Osteocyte (in vitro differentiated cells): ENCODE measurements at places on chromosomes 3 and 15. TPM values are rescaled to one million over a fixed set of nuclear protein-coding genes. Genes with fewer than 3 reads are reported as not detected.

Gene GABRB3
- total RNA-seq: 7.4 and 9.7 TPM in 2 replicates

Gene FEZF2
- total RNA-seq: not detected in 2 replicates

DNA sequence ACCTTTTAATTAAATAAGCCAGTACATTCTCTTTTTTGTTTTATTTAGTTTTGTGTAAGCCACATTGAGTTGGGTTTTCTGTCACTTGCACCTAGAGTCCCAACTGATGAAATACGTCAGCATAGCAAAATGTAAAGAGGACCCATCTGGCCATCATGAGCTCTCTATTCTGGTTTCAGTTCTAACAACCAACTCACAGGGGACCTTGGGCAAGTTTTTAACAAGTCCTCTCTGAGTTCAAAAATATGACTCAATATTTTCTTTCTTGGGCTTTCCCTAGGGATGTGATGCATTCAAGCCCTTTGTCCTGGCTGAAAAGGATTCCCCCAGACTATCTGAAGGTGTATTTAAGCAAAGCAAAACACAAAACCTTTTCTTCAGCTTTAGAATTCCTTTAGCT, 32.9 kb downstream of the PLCH1 start:
- H3K4me1 ChIP-seq: no peaks in the 10 kb centered on the region
- DNase-seq: no peak
- H3K27me3 ChIP-seq: no peaks in the 10 kb centered on the region
- no peak overlapping the region for H3K4me3 ChIP-seq
- no peak overlapping the region for H3K27ac ChIP-seq

Gene TMEM45A
- total RNA-seq: 29.1 and 30.6 TPM in 2 replicates

GRCh38 chr3:147574621-147575020, 165.5 kb downstream of the ZIC1 start:
- H3K36me3 ChIP-seq: peaks cover 2% of the 10 kb centered on the region
- no peak overlapping the region for H3K4me3 ChIP-seq
- peaks cover 31% of the 10 kb centered on the region for H3K4me1 ChIP-seq
- no peak for DNase-seq
- H3K27me3 ChIP-seq: no peaks in the 10 kb centered on the region

DNA sequence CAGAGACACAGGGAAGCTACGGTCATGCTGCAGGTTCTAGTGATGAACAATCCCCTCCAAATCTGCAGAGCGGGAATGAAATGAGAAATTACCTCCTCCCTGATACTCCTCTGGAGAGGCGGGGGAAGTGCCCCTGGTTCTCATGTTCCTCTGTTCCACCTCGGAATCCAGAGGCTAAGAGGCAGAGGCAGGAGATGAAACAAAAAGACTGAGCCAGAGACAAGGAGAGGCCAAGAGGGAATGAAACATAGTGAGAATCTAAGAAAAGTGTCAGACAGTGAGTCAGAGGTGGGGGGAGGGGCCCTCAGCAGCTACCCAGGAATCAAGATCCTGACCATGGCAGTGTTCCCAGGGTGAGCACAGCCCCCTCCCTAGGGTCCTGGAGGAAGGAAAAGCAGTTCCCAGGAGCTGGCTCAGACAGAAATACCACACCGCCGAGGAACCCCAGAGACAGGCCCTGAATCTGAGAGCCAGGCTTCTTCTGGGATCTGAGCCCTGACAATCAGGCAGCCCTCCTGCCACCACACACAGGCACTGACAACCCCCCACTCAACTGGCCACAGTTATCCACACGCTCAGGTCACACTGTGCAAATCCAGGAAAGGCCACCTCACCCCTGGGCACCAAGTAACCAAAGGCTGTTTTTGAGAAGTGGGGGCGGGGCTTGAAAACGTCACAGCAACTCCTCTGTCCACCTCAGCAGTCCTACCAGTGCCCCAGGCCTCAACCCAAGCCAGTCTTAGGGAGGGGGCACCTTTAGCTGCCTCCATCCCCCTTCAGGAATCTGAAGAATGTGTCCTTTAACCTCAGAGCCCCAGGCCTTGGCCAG, 2.4 kb downstream of the CSRNP1 start:
- H3K27ac ChIP-seq: peak overlapping the region; percentile 99
- DNase-seq: peak; percentile 95
- peaks cover 71% of the 10 kb centered on the region for H3K4me1 ChIP-seq
- peak overlapping the region; percentile 97 for H3K4me3 ChIP-seq

Gene CACNA1D
- total RNA-seq: 0.48 and 0.57 TPM in 2 replicates

- no peak for DNase-seq
- H3K4me3 ChIP-seq: no peak overlapping the region
- H3K27me3 ChIP-seq: no peaks in the 10 kb centered on the region
- no peaks in the 10 kb centered on the region for H3K36me3 ChIP-seq
- H3K4me1 ChIP-seq: peaks cover 10% of the 10 kb centered on the region
Observed at GRCh38 chr15:39251413-39252133, 329.3 kb upstream of the THBS1 start.

GRCh38 chr3:62142331-62143085, 230.8 kb downstream of the FEZF2 start:
- H3K27me3 ChIP-seq: no peaks in the 10 kb centered on the region
- H3K36me3 ChIP-seq: no peaks in the 10 kb centered on the region

DNA sequence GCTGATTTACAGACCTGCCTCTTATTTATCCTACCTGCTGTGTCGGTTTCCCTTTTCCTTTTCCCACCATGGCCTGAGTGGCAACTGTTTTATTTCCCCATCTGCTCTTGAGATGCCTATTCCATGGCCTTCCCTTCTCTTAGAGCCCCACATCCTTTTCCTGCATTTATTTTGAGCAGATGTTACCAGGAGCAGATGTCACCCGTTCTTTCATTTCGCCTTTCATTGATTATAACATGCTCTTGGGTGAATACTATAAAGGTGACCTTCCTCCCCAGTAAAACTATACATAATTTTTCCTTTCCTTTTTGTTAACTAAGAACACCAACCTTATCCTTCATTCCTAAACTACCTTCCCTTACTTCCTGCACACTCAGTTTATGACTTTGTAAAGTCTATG, 8.5 kb upstream of the P2RY1 start:
- DNase-seq: no peak
- H3K27me3 ChIP-seq: peaks cover 31% of the 10 kb centered on the region
- H3K27ac ChIP-seq: no peak overlapping the region

GRCh38 chr15:52290800-52291199, 4.8 kb downstream of the MYO5C start:
- H3K4me3 ChIP-seq: no peak overlapping the region
- no peak for DNase-seq
- H3K4me1 ChIP-seq: peaks cover 43% of the 10 kb centered on the region
- H3K27ac ChIP-seq: no peak overlapping the region

Gene SCAANT1
- not detected in 2 replicates for total RNA-seq

GRCh38 chr15:63391669-63392360, 10.2 kb upstream of the CA12 start:
- H3K4me3 ChIP-seq: no peak overlapping the region
- H3K4me1 ChIP-seq: peaks cover 7% of the 10 kb centered on the region
- no peak overlapping the region for H3K27ac ChIP-seq
- no peaks in the 10 kb centered on the region for H3K36me3 ChIP-seq
- H3K27me3 ChIP-seq: peaks cover 1% of the 10 kb centered on the region

DNA sequence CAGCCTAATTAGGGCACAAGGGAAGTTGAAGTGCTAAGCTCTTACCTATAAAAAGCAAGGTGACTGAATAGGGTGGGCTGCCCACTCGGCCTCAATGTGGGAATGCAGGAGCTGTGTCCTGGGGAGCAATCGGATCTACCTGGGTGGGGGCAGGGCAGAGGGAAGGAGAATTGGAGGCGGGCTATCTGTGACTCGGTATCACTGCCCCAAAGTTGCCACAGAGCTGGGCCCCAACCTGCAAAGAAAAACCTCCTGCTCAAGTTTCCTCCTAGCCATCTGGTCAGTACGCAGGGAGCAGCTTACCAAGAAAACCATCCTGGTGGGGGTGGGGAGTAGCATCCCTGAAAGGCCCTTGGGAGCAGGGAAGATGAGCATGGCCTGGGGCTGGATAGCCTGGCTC, 10.7 kb downstream of the CIB2 start:
- H3K36me3 ChIP-seq: no peaks in the 10 kb centered on the region
- H3K27ac ChIP-seq: no peak overlapping the region
- H3K27me3 ChIP-seq: no peaks in the 10 kb centered on the region
- DNase-seq: no peak
- no peak overlapping the region for H3K4me3 ChIP-seq

Gene PPP2R3A
- 18.7 and 19.2 TPM in 2 replicates for total RNA-seq

Gene ZNF860
- 0.55 and 1.3 TPM in 2 replicates for total RNA-seq

Gene THAP10
- 1.5 and 1.7 TPM in 2 replicates for total RNA-seq

GRCh38 chr3:23575697-23576096, 230.1 kb upstream of the UBE2E1 start:
- DNase-seq: no peak
- no peaks in the 10 kb centered on the region for H3K27me3 ChIP-seq
- H3K36me3 ChIP-seq: no peaks in the 10 kb centered on the region

Gene MESP2
- total RNA-seq: not detected in 2 replicates

Gene EPHB3
- total RNA-seq: 10.6 and 11.4 TPM in 2 replicates

- H3K27ac ChIP-seq: peak overlapping the region; percentile 58
- peaks cover 5% of the 10 kb centered on the region for H3K36me3 ChIP-seq
- DNase-seq: no peak
- H3K4me1 ChIP-seq: peaks cover 25% of the 10 kb centered on the region
Observed at GRCh38 chr3:29067007-29067406, 213.9 kb upstream of the RBMS3 start.

- peaks cover 7% of the 10 kb centered on the region for H3K27me3 ChIP-seq
- H3K4me1 ChIP-seq: no peaks in the 10 kb centered on the region
- peaks cover 3% of the 10 kb centered on the region for H3K36me3 ChIP-seq
- no peak overlapping the region for H3K4me3 ChIP-seq
- peak; percentile 51 for DNase-seq
Observed at GRCh38 chr3:194888916-194889315, 203.2 kb downstream of the FAM43A start.

GRCh38 chr3:42572278-42572677, 9.5 kb downstream of the SEC22C start:
- no peak overlapping the region for H3K4me3 ChIP-seq
- H3K27me3 ChIP-seq: no peaks in the 10 kb centered on the region
- H3K4me1 ChIP-seq: peaks cover 7% of the 10 kb centered on the region
- no peak overlapping the region for H3K27ac ChIP-seq

GRCh38 chr3:14555835-14556234, 15.7 kb upstream of the GRIP2 start:
- DNase-seq: no peak
- H3K36me3 ChIP-seq: no peaks in the 10 kb centered on the region
- peaks cover 18% of the 10 kb centered on the region for H3K27me3 ChIP-seq
- H3K27ac ChIP-seq: no peak overlapping the region
- H3K4me3 ChIP-seq: no peak overlapping the region

Gene GPR156
- 0.24 and 0.48 TPM in 2 replicates for total RNA-seq
